ENCODE measurements at places on chromosomes 2 and 18.

- DNase-seq = no peak
These were observed 27.7 kb downstream of the ACTR2 start for GRCh38 chr2:65255356-65255755.

- no peak for DNase-seq
These were observed 440.5 kb downstream of the NUP35 start for GRCh38 chr2:183564726-183565125.

- DNase-seq = no peak
These were observed 22.9 kb upstream of the CYTIP start for GRCh38 chr2:157466764-157467163.

- DNase-seq = no peak
These were observed 108.7 kb downstream of the GFPT1 start for GRCh38 chr2:69278366-69278765.

- DNase-seq = no peak
These were observed 191.3 kb downstream of the MYO1B start for GRCh38 chr2:191436368-191437055.

DNA sequence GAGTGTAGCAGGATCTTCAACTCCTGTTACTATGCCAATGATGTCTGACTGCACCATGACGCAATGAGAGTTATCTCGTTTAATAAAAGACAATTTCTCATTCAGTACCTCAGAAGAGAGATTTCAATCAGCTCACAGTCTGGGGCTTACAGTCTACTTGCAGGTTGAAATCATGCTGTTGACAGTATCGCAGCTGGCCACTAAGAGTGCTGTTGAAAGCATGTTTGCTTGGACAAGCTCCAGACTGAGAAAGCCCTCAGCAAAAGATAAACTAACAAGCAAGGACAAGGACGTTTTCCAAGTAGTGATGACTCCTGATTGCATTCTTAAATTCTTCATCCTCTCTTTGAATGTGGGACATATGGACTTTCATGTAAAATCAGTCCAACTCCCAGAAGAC lies 145.2 kb upstream of the SYT4 start:
- DNase-seq = peak; percentile 5

DNA sequence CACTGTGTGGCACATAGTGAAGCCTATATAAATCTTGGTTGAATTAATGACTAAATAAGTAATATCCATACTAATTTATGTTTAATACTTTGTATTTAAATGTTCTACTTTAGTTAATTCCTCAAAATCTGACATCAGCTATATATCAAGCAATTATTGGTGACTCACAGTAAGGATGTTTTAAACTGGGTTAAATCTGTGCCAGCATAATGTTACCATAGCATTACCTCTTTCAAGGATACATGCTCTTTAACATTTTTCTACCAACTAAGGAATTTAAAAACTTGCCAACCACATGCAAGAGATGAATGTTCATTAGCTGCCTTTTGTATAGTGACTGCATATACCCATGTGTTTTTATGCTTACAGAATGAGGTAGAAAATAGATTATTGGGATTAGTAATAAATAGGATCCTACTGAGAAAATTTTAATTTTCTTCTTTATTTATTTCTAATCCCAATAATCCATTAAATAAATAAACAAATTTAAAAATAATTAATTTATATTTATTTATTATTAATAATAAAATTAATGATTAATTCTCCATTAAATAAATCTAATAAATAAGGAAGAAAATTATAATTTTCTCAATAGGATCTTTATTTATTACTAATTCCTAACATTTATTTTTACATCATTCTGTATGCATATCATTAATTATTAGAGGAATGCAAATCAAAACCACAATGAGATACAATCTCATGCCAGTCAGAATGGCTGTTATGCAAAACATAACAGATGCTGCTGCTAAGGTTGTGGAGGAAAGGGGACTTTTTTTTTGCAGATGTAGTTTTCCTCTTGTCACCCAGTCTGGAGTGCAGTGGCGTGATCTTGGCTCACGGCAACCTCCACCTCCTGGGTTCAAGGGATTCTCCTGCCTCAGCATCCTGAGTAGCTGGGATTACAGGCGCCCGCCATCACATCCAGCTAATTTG lies 410.7 kb upstream of the DSEL start:
- no peak for DNase-seq

Data from NCI-H2171 (cell line).